ENCODE measurements at places on chromosomes 2 and 18. TPM values are rescaled to one million over a fixed set of nuclear protein-coding genes. Genes with fewer than 3 reads are reported as not detected.

DNA sequence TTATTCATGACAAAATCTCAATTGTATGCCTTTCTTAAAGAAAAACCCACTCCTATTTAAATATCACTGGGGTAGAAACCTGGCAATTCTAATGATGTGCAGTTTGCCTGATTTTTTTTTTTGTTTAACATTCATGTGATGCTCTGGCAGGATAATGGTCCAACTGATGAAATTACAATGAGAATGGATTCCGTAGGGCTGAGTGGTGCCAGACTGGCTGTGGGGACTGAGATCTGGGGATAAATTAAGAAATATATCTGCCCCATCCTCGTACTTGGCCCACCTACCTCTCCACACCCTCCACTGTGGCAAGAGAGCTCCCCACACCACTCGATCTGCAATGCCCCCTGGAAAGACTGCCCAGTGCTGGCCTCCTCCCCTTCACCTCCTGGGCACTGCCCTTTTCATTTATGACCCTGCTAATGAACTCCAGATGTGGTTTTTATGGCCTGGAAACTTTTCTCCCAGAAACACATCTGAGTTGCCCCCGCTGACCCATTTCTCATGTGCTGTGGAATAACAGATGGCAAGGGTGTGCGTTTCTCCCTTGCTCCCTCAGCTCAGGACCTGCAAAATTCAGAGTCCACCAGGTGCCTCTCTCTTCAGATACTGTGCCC is 33.0 kb upstream of the RPL37A start:
- no peak for DNase-seq

CNDP1 gene
- total RNA-seq: not detected

ANKRD62 gene
- total RNA-seq: not detected

- peak; percentile 38 for DNase-seq
These were observed 3.9 kb upstream of the SERPINB2 start for GRCh38 chr18:63883617-63884016.

- DNase-seq: peak; percentile 6
These were observed 380.6 kb upstream of the REG3G start for GRCh38 chr2:78644854-78645253.

- DNase-seq: peak; percentile 49
These were observed 801.3 kb downstream of the ERBB4 start for GRCh38 chr2:211737282-211737681.

TOGARAM2 gene
- not detected for total RNA-seq

DNA sequence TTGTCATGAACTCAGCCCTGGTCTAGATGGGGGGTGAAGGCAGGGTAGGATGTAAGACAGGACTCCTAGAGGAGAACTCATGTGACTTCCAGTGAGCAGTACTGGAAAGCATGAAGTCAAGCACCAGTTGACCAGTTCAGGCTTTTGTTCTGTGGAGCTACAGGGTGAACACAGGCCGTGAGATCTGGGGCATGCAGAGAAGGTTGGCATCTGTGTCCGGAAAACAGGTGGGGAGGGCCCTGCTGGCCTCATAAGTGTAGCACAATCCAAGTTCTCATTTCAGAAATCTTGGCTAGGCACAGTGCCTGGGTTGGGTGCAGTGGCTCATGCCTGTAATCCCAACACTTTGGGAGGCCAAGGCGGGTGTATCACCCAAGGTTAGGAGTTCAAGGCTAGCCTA is 50.9 kb upstream of the SPATS2L start:
- DNase-seq: no peak

EFHD1 gene
- total RNA-seq: not detected

- DNase-seq: no peak
These were observed 4.0 kb downstream of the CHRNG start for GRCh38 chr2:232543491-232543890.

- DNase-seq: no peak
These were observed 28.3 kb downstream of the MYO7B start for GRCh38 chr2:127563458-127564428.

GRCh38 chr2:55052129-55053061 is 2.1 kb upstream of the RTN4 start:
- no peak for DNase-seq

MAP2 gene
- total RNA-seq: 2.1 TPM

DNA sequence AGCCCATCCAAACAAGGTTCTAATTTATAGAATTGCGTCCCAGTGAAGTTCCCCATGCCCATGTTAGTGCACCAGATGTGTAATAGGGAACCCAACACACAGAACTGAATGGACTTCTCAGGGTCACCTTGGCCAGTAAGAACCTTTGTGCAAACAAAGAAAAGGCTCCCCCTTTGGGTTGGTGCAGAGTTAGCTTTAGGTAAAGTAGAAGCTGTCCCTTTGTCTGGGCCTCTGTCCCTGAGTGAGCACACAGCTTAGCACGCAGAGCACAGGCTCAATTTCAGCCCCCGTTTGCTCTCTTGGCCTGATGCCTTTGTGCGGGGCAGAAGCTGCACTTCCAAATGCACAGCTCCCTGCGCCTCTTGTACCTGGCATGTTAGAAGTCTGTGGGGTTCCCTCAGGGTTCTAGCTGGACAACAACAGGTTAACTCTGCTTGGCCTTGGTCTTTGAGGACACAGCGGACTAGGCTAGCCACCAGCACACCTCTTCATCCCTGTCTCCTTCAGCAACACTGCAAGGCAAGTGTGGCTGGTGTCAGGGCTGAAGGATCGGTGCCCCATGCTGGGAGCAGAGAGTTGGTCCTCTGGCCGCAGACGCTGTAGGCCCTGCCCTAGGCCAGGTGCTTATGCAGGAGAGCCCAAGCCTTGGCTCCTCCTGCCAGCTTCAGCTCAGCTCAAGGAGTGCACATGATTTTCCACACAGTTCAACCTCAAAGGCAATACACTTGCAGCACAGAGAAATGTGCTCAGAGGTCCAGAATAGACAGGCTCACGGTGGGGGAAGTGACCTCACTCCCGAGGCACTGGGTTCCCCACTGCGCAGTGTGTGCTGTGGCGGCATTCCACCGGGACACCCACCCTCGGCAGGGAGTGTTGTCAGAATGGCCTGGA is 73.3 kb upstream of the FOSL2 start:
- no peak for DNase-seq

DNA sequence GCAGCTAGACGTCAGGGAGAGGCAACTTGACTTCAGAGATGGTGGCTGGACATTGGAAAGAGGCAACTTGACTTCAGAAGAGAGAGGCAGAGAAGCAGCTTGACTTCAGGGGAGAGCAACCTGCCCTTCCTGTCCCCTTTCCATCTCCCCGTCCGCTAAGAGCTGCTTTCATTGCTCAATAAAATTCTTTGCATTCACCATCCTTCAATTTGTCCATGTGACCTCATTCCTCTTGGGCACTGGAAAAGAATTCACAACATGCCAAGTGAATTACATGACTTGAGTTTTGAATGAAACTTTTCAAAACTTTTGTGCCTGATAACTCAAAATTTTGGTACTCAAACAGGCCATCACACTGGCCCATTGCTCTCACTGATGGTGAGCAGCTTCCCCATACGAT is 158.9 kb downstream of the DPP4 start:
- DNase-seq: no peak

GRCh38 chr2:218367415-218368149 is 10.9 kb downstream of the CATIP start:
- peak; percentile 69 for DNase-seq

GRCh38 chr2:127173057-127173456 is 47.0 kb downstream of the CYP27C1 start:
- peak; percentile 24 for DNase-seq

GRCh38 chr18:21996351-21996826 is 173.0 kb upstream of the GATA6 start:
- no peak for DNase-seq

RUFY4 gene
- total RNA-seq: not detected

- DNase-seq: no peak
These were observed 34.0 kb downstream of the ADAM23 start for GRCh38 chr2:206477296-206477695.

GAD1 gene
- 10.6 TPM for total RNA-seq

DNA sequence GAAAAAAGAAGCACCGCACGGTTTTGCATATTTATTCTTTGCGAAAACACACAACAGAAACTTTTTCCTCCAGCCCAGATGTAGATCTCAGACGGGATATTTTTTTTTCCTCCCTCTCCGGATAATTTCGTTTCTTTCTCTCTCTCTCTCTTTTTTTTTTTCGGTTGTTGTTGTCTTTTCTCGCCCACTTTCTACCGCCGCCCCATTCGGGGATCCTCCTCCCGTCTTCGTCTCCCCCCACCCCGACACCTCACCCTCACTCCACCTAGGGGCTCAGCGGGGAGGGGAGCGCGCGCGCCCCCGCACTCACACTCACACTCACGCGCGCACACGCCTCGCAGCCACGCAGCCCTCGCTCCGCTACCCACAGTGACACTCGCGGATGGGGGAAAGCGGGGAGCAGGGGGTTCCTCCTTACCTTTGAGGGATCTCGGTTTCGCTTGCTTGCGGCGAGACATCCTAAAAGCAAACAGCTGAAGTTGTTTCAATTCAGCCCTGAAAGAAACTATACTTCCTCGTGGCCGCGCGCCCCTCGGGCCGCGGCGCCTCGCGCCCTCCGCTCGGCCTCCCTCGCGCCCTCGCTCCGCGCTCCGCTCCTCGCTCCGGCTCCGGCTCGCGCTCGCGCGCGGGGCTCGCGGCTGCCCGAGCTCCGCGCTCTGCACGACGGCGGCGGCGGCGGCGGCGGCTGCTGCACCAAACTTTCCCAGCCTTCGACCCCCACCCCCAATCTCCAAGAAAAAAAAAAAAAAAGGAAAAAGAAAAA is 1.3 kb downstream of the ZNF521 start:
- DNase-seq: no peak

PDE11A gene
- 0.23 TPM for total RNA-seq

- DNase-seq: no peak
These were observed 60.6 kb upstream of the LYPD1 start for GRCh38 chr2:132730611-132731010.

TLX2 gene
- total RNA-seq: 3.4 TPM

- DNase-seq: no peak
These were observed 938.1 kb downstream of the CPS1 start for GRCh38 chr2:211494536-211494935.

- no peak for DNase-seq
These were observed 1.5 kb downstream of the DLX2 start for GRCh38 chr2:172100935-172101820.

DNA sequence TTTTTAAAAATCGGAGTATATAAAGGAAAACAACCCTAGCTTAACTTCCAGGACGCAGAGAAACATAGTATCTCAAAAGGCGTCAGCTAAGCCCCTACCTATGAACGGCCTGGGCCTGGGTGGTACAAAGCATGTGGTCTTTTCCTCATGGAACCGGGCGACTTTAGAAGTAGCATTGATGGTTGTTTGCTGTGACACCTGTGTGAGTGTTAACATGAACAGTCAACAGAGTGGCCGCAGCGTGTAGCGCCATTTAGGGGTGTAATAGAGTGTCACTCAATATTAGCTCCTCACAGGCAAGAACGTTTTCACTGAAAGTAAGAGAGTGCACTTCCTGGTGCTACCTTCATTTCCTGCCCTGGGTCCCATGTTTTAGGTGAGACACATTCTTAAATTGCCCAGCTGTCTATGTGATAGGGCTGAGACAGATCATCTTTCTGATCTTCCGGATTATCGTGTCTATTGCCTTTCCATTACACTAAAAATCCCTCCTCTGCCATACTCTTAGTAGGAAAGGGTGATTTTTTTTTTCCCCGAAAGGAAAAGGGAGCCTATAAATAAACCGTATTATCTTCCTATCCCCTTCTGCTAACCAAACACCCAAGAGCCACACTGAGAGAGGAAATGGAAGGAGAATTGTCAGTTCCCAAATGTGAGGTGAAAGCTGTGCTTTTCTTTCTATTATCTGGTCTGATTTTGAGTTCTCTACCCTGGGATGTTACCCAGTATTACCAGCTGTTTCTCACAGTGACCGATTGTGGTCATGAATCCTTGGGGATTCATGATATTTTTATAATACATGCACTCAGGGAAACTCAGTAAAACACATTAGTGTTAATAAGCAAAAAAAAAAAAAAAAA is 1.3 kb downstream of the GORASP2 start:
- DNase-seq: peak; percentile 64

DNA sequence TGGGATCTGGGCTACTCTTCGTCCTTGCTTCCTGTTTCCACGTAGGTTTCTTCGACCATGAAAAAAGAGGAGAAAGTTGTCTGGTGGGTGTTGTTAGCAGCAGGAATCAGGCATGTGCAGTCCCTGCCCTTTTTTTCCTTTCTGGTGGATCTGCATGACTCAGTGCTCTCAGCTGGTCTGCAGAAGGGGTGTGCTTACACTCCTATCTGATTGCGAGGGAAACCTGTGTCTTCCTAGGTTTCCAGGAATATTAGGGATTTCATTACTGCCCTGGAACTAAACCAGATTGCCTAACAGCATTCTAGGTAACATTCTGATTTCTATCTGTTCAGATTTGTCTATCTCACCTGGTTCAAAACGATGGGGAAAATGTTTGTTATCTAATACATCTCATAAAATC is 174.3 kb downstream of the CCDC102B start:
- no peak for DNase-seq

GRCh38 chr2:23606968-23607367 is 222.0 kb downstream of the KLHL29 start:
- DNase-seq: peak; percentile 51

DNA sequence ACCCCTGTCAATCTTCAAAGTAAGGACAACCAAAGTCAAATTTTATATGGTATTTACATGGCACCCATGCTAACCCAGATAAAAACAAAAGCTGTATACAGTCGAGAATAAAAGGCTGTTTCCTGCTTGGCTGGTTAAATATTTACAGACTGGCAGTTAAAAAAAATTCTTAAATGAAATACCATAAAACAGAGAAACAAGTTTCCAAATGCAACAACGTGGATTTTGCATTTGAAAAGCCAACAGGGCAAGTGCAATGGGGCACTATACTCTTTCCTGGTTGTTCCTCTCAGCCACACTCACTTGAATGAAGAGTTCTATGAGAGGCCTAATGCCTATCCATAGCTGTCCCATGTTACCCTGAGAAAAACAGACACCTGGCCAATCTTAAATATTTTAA is 6.1 kb upstream of the NR4A2 start:
- no peak for DNase-seq

GRCh38 chr2:174969091-174969734 is 36.0 kb downstream of the CHN1 start:
- DNase-seq: no peak

DNA sequence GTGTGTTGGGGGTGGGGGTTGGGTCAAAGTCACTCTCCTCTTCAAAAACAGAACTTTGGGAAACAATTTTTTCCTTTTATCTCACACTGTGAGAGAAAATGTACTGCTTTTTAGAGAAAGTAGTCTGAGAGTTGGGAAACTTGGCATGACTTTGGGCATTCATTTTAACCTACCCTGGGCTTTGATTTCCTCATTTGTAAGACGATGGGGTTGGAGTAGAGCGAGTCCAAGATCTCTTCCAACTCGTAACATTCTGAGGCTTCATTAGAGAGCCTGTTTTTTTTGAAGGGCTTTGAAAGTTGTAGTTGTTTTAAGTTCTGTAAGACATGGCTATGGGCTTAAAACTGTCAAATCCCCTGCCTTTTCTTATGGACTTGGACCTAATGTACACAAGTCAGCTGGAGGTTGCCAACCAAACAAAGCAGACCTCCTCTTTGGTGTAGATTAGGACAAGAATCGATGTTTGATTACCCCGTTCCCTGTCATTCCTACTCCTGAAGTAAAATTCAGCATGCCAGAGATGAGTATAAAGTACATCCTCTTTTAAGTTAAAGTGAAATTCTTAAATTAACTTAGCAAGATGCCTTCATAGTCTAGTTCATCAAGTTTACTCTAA is 8.4 kb downstream of the PHLPP1 start:
- no peak for DNase-seq

All from PC-3 (cell line).